ENCODE measurements at places on chromosomes 1 and 21. TPM values are rescaled to one million over a fixed set of nuclear protein-coding genes. Genes with fewer than 3 reads are reported as not detected.

CFAP74 gene
- total RNA-seq: under 0.01 TPM

GRCh38 chr21:23217597-23217996 is 2219.4 kb downstream of the NCAM2 start:
- no peaks in the 10 kb centered on the region for H3K27me3 ChIP-seq
- H3K36me3 ChIP-seq: no peaks in the 10 kb centered on the region
- H3K4me1 ChIP-seq: no peaks in the 10 kb centered on the region
- H3K27ac ChIP-seq: no peak overlapping the region
- H3K4me3 ChIP-seq: no peak overlapping the region

- H3K4me1 ChIP-seq: peaks cover 10% of the 10 kb centered on the region
- no peak overlapping the region for H3K4me3 ChIP-seq
- no peak overlapping the region for H3K27ac ChIP-seq
Observed at GRCh38 chr1:50047916-50048694, 24.4 kb upstream of the AGBL4 start.

NASP gene
- total RNA-seq: 39.2 TPM

- peak overlapping the region; percentile 88 for H3K27ac ChIP-seq
- no peaks in the 10 kb centered on the region for H3K27me3 ChIP-seq
- H3K4me1 ChIP-seq: peaks cover 33% of the 10 kb centered on the region
- peak; percentile 92 for DNase-seq
- H3K4me3 ChIP-seq: no peak overlapping the region
Observed at GRCh38 chr1:39701049-39701439, 9.8 kb upstream of the HPCAL4 start.

DNA sequence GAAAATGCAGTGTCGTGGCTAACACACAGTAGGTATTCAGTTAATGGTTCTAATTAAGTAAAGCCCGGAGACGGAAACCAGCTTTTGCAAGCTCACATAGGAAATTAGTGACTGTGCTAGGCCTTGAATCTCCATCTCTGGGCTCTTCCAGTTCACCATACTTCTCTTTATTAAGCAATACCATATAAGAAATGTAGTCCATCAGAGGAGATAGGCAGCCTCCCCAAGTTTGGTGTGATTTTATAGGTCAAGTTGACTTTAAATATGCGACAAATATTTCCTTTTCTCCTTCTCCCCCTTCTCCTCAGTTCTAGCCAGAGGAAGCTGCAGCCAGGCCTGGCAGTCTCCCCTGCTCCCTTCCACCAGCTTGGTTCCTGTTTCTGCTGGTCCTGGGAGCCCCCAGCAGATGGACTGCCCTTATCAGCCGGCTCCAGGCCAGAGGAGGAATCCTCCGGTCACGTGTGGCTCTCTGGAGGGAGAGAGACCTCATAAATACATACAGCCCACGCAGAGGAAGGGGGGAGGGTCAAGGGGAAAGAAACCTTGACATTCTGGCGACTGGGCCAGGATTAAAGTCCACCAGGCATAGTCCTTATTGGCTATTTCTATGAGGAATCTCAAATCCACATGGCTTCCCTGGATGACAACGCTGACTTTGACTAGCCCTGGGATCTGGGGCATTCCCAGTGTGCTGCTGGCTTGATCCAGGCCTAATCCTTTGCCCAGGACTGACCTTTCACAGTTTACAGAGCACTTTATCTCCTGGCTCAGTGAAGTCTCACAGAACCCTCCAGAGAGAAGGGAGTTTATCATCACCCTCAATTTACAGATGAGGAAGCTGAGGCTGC is 115.1 kb upstream of the JUN start:
- peak; percentile 37 for DNase-seq
- no peaks in the 10 kb centered on the region for H3K36me3 ChIP-seq
- no peaks in the 10 kb centered on the region for H3K27me3 ChIP-seq
- H3K4me3 ChIP-seq: no peak overlapping the region

- H3K4me1 ChIP-seq: peaks cover 22% of the 10 kb centered on the region
- H3K4me3 ChIP-seq: peak overlapping the region; percentile 33
- H3K27me3 ChIP-seq: no peaks in the 10 kb centered on the region
- no peaks in the 10 kb centered on the region for H3K36me3 ChIP-seq
- DNase-seq: no peak
Observed at GRCh38 chr1:75616436-75617433, 5.8 kb upstream of the SLC44A5 start.

OR2G6 gene
- total RNA-seq: not detected

UTS2 gene
- not detected for total RNA-seq

SH3D21 gene
- 0.33 TPM for total RNA-seq

GRCh38 chr1:166063701-166064100 is 103.1 kb downstream of the FAM78B start:
- no peaks in the 10 kb centered on the region for H3K36me3 ChIP-seq
- no peak overlapping the region for H3K4me3 ChIP-seq
- no peak overlapping the region for H3K27ac ChIP-seq
- no peak for DNase-seq
- H3K27me3 ChIP-seq: no peaks in the 10 kb centered on the region
